Fibroblast of skin of left biceps (primary cell): ENCODE measurements at places on chromosomes 3 and 15.

- DNase-seq: no peak
Observed at GRCh38 chr3:109899925-109900324, 562.6 kb upstream of the DPPA4 start.

DNA sequence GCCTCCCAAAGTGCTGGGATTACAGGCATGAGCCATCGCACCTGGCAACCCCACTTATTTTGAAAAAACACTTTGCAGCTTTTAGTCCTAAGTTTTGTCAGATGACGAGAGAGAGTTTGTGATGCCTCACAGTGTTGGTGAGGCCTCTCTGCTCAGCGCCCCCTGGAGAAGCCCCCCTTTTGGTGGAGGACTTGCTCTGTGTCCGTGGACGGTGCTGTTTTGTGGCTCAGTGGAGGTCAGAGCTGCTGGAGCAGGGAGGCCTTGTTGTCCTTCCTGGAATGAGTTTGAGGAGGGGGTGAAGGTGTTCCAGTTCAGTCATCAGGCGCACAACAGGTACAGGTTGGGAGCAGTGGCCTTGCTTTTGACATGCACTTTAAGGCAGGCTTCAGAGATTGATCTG, 58.0 kb downstream of the PGPEP1L start:
- DNase-seq: no peak

DNA sequence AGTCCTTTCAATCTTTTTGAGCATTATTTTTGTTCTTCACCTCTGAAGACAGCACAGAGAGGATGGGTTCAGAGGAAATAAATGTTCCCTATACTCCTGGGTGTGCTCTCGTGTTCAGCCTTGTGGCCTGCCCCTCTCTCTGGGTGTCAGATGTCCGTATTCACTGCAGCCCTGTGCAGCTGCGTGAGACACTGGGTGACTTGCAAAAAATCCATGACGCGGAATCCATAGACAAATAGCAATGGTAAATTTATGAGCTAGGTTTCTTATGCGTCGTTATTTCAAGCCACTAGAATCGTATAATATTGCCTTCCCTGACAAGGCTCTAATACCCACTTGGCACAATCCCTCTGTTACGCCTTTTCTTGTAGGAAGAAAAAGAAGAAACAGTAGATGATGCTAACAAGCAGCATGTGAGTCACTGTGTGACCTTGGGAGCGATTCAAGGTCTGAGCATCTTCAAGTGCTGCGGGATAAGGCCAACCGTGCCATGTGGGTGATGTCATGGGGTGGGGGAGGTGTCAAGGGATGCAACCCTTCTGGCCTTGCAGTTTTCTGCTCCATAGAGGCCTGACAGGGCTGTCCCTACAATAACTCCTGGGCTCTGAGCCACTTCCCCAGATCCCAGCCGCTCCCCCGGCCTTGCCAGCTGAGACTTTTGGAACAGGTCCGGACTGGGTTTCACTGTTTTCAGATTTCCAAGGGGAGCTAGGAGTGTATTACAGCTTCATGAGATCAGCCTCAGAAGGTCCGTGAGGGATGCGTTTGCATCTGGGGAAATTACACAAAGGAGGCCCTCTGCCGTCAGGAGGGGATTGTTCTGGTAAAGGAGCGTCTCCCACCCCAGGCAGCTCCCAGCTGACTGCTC, 47.6 kb upstream of the POMGNT2 start:
- peak; percentile 21 for DNase-seq

GRCh38 chr15:98174841-98175240, 214.3 kb downstream of the ARRDC4 start:
- DNase-seq: no peak

DNA sequence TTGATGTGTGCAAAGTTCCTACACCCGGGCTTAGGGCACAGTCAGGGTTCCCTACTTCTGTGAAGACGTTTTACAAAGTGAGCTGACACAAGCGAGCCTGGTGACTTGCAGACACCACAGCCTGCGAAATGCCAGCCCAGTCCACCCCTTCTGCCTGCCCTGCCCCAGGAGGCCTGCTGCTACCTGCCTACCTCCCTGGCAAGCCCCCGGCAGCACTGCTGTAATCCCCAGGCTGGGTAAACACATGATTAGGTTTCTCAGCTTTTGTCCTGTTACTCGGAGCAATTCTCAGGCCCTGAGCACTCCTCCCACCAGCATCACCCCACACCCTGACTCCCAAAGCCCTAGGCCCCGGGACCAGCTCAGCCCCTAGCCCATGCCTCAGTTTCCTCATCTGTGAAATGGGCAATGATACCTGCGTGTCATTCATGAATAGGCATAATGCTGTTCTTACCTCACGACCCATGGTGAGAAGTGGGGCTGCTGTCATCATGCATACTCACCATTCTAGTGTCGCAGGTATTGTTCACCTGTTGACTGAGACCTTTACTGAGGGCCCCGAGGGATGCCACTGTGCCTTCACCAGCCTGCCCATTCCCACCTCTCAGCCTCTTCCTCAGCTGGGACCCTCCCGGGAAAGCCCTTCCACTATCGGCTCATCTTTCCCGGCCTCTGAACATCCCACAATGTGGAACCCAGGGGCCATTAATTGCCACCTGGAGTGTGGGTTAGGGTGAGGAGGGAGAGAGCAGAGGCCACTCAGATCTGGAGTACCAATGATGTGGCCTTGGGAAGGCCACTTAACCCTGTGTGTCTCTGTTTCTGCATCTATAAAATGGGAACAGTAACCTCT, 31.5 kb upstream of the SLC6A6 start:
- no peak for DNase-seq

GRCh38 chr3:192947421-192947820, 29.8 kb upstream of the MB21D2 start:
- no peak for DNase-seq

GRCh38 chr3:60630953-60631352, 620.3 kb downstream of the FHIT start:
- no peak for DNase-seq

- DNase-seq: no peak
Observed at GRCh38 chr3:136050250-136050649, 84.7 kb downstream of the PPP2R3A start.

- DNase-seq: no peak
Observed at GRCh38 chr3:63981980-63982379, 41.3 kb downstream of the PSMD6 start.

DNA sequence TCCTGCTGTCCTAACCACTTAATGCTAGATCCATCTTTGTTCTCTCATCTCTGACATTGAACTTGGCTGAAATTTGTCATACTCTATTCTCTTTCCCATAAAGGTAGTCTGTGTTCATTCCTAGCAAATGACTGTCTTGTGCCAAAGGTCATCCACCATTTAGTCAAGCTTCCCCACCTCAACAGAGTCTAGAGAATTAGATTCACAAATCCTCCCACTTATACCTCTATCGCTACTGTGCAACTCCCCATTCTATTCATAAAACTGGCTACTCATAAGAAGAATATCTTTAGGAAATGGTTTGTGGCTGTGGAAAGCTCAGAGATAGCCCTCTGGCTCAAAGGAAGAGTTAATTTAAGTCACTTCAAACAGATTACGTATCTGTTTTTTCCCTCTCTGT, 59.7 kb upstream of the MBNL1 start:
- no peak for DNase-seq

DNA sequence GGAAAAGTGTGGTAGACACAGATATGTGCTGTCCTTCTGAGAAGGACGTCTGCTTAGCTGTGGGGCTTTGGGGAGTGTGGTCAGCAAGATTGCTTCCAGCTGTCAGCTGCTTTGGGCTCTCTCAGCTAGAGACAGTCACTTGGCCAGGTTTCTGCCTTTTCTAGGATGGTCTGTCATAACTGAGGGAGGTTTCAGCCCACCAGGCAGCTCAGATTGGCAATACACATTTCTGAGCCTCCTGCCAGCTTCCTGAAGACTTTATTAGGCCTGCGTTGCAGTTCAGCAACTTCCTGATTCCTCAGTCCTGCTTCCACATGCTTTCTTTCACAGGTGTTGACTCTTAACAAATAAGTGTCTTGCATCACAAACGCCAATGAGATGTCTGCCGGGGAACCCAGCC, 286.5 kb downstream of the SQOR start:
- no peak for DNase-seq

DNA sequence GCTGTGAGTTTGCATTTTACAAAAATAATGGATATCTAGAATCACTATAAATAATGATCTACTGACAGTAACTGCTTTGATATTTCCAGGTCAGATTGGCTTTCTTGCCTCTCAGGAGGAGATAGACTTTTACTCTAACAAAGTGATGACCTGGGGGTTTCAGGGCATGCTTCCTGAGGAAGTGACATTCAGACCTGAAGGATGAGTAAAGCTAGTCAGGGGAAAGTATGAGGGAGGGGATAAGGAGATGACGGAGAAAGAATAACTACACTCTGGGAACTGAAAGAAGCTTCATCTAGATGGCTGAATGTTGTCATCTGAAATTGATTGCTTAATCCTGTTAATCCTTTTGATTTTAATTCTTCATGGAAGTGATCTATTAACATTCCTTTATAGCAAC, 32.2 kb downstream of the ARMC8 start:
- no peak for DNase-seq

DNA sequence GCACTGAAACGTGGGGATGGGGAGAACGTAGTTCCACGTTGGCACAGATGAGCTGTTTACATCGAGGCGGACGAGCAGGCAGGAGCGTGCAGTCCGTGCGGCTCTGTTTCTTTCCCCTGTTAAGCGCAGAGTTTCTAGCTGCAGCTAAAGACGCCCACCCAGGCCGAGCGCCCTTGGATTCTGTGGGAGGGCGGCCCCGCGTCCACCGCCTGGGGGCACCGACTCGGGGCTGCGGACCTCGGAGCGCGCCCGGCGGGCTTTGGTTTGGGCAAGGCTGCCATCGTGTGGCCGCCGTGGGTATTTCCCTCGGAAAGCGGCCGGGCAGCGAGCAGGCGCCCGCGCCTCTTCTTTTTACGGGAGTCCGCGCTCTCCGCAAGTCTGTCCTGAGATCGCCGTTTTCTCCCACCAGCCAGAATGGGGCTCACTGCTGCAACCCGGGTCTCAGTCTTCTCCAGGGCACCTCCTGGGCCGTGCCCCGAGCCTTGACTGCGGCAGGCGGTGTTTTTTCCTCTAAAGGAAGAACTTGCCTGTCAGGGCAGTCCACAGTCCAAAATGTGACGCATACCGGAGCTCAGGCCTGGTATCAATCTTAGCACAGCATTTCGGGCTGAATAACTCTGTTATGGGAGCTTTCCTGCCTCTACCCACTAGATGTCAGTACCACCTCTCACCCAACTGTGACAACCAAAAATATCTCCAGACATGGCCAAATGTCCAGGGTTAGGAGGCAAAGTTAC, 219.9 kb upstream of the IGF1R start:
- peak; percentile 20 for DNase-seq

- no peak for DNase-seq
Observed at GRCh38 chr15:57138349-57138788, 219.9 kb downstream of the TCF12 start.

GRCh38 chr15:98043160-98044014, 82.9 kb downstream of the ARRDC4 start:
- DNase-seq: no peak

GRCh38 chr15:86444527-86444926, 364.9 kb downstream of the AGBL1 start:
- DNase-seq: no peak

- peak; percentile 85 for DNase-seq
Observed at GRCh38 chr3:112604536-112604935, 36.4 kb downstream of the CCDC80 start.

GRCh38 chr3:148460686-148461085, 237.0 kb upstream of the AGTR1 start:
- DNase-seq: no peak

DNA sequence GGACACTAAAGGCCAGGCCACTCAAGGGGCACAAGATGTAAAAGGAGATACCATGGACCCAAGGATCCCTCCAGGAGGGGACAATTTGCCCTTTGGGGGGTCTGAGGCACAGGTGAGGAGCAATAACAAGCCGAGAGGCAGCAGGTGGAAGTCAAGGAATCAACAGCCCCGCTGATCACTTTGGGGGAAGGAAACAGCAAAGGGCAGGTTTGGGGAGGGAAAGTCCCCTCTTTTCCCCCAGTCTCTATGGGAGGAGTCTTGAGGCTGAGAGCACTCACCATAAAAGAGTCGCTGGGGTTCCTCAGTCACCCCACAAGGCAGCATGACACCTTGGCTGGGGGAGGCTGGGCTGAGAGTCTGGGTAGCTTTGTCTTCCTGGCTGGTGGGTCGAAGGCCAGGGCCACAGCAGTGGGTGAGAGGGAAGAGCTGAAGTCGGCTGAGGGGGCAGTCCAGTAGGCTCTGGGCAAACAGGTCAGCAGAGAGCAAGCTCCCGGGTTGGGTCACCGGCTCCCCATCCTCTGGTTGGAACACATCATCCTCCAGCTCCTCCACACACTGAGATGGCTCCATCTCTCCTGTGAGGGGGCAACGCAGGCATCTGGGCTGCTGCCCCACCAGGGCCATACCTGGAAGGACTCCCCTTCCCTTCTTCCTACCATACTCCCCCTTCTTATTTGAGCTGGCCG, 3.0 kb downstream of the BMF start:
- no peak for DNase-seq

DNA sequence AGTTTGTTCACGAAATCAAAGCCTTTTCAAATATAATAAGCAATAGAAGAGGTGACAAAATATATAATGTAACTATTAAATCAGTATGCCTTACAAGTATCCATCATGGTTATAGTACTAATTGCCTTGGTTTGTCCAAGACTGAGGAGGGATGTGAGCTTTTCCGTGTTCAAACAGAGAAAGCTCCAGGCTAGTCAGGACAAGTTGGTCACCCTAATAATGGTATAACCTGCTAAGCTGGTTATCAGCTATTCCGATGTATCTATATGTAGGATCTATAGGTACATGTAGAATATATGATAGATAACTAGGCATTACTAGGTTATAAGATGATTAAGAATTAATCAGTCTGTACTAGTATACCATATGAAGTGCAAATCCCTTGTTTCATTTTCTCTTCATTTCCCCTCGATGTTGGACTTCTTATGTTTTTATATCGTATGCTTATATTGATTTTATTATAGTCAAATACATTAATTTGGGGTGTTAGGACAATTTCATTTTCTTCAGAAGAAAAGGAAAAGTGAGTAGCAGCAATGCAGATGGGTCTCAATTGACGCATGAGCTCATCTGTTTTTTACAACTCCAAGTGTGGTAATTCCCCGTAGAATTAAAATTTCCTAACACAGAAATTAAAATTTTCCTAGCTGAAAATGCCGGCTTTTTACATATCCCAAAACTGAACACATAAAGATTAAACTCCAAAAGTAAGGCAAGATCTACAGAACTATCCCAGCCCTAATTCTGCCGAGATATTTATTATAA, 419.1 kb downstream of the TIGIT start:
- no peak for DNase-seq

- no peak for DNase-seq
Observed at GRCh38 chr15:73287019-73287418, 81.7 kb downstream of the HCN4 start.

GRCh38 chr3:170638988-170639387, 53.1 kb upstream of the SLC7A14 start:
- no peak for DNase-seq

DNA sequence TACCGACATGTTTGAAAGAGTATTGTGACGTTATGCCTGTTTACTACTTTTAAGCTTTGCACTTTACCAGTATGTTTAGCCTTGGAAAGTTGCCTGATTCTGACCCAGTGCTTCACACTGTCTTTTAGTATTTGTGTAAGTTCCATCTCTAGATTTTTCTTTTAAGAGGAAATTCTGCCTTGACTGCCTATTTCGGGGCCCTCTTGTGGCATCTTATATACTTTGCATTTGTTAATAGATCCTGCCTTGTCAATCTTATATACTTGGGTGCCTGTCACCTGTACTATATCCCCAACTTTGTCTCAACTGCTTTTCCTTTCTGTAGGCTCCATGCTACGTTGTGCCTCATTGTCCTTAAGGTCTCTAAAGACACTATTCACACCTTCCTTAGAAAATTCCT, 244.6 kb downstream of the STXBP5L start:
- DNase-seq: no peak
